ENCODE measurements at places on chromosomes 4 and X. TPM values are rescaled to one million over a fixed set of nuclear protein-coding genes. Genes with fewer than 3 reads are reported as not detected.

The RAB33A gene
- 1.0 TPM for polyA plus RNA-seq

The COX7B2 gene
- polyA plus RNA-seq: not detected

The FDCSP gene
- 1.8 TPM for polyA plus RNA-seq

The YY2 gene
- polyA plus RNA-seq: 2.6 TPM

The TEC gene
- polyA plus RNA-seq: 3.3 TPM
